Activated naive CD4-positive, alpha-beta T cell treated with Interleukin-2 at 50 U/mL for 16 hours (primary cell): ENCODE measurements at places on chromosomes 2 and 18.

DNA sequence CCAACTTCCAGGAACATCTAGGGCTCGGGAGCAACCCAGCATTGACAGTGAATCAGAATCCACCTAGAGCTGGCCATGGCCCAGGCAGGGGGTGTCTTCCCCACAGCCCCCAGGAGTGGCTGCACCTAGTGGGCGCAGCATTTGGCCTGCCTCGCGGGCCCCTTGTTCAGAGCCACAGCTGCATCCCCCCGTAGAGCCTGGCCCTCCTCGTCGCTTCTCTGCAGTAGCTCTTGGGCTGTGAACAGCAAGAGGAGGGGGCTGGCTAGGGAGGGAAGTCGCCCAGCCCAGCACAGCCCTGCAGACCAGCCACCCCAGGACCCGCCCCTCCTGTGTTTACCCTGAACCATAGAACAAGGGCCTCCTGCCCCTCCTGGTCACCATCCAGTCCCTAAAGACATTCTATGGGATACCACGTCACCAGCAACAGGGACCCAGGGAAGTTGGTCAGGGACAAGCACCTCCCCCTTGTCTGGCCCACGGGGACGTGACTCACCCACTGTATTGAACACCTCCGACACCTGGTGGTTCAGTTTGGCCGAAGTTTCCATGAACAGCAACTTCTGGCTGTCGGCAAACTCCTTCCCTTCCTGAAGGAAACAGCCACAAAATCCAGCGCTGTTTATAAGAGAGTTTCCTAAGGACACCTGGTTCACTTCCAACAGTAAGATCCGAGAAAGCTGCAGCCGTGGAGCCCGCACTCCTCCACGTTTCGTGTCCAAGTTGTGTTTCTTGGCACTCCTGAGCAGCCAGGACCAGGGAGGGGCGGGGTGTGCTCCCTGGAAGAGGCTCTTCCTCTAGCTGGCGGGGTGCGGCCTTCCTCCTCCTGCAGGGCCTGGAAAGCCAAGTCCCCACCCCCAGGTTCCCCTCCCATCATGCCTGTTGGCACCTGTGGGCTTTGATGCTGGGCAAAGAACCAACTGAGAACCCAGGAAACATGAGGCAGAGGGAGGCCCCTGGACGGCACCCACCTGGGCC lies 8.8 kb downstream of the PRLH start:
- DNase-seq, result no peak

DNA sequence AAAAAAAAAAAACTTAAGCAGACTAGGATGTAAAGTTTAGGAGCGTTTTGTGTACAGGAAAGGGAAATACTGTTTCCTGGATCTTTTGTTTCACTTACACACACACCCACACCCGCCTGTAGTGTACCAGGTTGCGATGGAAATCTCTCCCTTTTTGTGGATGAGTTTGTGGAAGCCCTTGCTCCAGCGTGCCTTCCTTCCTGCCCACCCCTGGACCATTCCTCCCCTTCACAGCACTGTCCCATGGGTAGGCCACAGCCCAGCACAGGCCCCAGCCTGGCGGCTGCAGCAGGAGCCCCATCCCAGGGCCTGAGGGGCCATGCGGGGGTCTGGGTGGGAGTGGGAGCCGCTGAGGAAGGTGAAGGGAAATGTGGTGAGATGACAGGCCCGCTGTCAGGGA lies 15.1 kb downstream of the MALL start:
- DNase-seq, result no peak

GRCh38 chr2:157922336-157922735 lies 46.2 kb upstream of the ACVR1 start:
- DNase-seq, result no peak

DNA sequence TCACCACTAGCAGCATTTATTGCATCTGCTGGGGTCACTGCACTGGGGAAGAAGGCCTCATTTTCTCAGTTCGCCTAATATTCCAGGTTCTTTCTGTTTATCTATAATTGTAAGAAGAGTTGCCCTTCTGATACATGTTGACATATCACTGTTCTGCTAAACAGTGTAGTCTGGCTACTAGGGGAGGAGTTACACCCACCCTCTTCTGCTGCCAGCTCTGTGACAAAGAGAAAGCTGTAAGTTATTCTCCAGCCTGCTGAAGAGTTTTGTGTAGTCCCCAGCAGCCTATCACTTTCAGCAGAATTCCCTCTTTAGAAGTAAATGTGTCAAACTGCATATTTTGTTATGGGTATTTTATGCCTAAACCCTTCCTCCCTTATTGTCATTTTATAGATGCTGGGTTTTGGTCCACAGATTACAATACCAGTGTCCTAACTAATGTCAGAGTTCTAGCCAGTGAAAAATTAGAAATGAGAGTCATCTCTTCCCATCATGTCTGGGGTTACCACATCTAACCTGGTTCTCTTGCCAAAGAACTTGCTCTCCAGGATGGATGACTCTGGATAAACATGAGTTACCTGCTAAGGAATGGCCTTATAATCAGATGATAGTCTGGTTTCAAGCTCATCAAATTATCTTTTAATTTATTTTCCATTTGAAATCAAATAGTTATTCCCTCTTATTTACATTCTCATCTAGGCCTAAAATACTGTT lies 5.6 kb upstream of the MBOAT2 start:
- no peak for DNase-seq

DNA sequence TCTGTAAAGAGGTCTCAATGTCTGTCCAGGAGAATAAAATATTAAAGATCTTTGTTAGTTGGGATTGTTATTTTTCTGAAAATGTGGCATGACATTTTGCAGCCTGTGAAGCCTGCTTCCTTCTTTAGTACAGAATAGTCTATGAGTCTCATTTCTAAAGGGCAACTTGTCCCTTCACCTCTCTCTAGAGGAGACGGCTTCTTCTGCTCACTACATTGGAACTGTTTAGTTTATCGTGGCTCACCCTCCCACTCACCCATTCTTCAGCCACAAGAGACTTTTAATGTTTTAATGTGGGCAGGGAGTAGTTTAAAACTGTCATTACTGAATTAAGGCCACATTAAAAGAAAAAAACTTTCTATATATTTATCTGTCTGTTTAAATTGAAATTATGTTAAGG lies 161.0 kb downstream of the BARD1 start:
- no peak for DNase-seq

DNA sequence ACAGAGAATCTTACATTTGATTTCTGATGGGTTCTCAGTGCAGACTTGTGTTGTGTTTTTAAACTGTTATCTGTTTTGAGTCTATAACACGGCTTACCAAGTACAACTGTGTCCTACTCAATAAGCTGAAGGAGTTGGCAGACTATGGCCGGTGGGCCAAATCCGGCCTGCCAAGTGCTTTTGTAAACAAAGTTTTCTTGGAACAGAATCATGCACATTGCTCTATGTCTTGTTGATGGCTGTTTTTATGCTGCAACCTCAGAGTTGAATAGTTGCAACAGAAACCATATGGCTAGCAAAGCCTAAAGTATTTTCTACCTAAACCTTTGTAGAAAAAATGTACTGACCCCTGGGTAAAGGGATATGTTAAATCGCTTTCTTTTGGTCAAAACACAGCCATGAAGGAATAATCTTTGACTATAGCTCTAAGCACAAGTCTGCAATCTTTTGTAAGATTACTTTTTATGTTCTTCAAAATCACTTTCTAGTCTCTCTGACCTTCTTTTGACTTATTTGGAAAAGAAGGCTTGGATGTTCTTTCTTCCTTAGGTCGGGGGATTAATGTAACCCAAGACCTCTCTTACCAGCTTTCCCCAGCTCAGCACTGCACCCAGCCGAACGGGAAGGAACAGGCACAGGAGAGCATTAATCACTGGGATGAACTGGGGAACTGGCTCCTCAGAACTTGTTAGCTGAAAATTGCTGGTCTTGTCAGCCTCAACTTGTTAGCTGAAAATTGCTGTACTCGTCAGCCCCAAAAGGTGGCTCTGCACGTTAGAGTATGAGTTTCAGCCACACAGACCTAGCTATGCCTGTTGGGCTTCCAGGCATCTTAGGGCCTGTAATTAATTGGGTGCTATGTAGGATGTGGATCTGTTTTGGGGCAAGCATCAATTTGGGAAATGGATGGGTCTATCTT lies 75.4 kb downstream of the CD8B2 start:
- no peak for DNase-seq

GRCh38 chr2:238846628-238847418 lies 1.1 kb upstream of the TWIST2 start:
- DNase-seq, result no peak

DNA sequence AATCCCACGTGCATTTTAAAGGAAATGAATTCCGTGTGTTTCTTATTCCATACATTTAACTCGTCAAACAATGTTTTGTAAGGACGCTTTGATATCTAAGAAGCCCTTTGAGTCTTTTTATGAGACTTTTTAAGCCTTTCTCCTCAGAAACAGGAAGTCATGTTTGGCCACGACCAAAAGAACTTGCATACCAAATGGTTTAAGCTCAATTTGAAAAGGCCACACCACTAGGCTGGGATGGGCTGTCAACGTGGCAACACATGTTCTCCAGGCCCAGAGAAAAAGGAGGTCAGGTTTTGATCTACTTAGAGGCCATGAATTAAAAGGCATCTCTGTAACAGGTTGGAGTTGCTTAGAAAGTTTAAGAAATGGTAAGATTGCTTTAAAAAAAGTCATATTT lies 441.8 kb downstream of the CMPK2 start:
- no peak for DNase-seq

- no peak for DNase-seq
These were observed 43.8 kb downstream of the ARL6IP6 start for GRCh38 chr2:152762202-152762601.

DNA sequence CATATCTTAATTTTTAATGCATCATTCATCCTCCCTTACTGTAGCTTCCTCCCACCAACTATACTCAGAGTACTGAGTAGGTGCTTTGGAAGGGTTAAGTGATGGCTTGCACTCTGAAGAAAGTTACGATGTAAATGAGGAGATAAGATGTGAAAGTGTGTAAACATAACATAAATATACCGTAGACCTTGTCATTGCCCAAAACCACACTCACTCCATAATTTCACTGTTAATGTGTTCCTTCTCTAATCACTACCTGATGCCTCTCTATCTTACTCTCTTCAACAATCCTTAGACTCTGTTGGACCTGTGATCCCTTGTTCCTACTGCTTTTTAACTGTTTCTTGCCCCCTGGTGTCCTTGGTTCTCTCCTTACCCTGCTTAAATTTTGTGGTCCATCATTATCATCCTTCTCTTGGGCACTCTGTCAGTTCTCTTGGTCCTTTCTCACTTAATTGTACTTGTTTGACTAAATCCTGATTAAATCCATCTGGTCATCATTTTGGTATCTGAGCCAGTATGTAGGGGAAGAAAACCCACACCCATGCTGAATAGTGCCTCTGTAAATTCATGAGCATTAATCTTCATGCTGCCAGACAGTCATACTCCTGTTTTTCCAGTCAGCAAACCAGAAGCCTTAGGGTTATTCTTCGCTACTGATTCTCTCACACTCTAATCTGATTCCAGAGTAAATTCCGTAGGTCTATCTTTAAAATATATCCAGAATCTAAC lies 45.0 kb downstream of the PMS1 start:
- DNase-seq, result no peak

DNA sequence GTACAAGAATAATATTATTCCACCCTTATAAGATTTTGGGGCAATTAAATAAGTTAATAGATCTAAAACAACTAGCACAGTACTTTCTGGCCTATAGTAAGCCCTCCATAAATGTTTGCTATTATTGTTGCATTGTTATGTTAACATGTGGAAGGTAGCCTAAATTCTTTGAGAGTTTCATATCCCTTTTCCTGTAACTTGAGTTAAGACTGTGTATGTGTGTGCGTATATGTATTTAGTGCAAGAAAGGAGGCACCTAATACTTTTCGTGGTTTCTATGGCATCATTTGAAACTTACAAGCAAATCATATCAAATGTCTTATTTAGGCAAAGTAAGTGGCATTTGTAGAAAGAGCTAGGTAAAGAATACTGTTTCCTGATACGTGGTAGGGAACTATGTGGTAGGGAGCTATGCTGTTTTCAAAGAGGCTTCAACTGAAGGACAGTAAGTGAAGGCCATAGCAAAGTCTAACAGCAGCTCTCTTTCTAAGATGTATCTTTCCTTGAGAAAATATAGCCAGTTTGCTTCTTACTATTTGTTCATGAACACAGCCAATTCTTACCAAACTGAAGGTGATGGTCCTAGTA lies 36.8 kb upstream of the C2orf74 start:
- DNase-seq, result no peak

DNA sequence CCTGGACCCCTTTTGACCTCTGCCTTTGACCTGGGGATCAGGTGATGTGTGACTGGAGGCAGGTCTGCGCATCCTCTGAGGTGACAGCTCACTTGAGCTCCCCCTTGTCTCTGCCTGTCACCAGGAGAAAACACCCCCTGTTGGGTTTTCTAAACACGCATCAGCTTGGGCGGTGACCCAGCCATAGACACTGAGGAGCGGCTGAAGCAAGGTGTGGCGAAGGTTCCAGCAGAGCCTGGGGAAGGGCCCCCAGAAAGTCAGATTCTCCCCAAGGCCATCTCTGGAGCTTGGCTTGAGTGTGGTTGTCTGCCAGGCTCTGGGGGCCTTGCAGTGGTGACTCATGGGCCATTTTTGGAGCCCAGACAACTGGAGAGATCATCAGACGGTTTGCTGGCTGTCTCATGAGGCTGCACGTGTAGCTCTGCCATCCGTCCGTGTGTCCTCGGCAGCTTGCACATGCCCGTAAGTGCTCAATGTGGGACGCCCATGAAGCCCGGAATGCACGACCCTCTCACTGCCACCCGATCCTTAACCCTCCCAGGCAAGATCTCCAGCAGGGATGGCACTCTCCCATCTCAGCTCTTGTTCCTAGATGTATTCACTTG lies 29.4 kb downstream of the SIX3 start:
- DNase-seq, result no peak

DNA sequence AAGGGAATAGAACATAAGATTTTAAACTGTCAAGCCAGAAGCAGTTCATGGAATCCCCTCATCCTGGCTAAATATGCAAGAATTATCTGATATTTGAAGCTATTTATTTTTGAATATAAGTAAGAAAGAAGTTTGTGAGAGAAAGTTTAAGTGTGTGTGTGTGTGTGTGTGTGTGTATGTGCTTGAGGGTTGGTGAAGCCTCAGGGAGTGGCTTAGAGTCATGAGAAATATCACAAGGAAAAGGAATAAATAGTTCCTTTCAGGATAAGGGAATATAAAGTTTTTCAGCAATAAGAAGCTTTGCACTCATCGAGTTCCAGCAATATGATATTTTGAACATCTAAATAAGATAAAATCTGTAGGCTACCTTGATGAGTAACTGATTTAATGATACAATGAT lies 359.6 kb downstream of the MEIS1 start:
- DNase-seq, result no peak

DNA sequence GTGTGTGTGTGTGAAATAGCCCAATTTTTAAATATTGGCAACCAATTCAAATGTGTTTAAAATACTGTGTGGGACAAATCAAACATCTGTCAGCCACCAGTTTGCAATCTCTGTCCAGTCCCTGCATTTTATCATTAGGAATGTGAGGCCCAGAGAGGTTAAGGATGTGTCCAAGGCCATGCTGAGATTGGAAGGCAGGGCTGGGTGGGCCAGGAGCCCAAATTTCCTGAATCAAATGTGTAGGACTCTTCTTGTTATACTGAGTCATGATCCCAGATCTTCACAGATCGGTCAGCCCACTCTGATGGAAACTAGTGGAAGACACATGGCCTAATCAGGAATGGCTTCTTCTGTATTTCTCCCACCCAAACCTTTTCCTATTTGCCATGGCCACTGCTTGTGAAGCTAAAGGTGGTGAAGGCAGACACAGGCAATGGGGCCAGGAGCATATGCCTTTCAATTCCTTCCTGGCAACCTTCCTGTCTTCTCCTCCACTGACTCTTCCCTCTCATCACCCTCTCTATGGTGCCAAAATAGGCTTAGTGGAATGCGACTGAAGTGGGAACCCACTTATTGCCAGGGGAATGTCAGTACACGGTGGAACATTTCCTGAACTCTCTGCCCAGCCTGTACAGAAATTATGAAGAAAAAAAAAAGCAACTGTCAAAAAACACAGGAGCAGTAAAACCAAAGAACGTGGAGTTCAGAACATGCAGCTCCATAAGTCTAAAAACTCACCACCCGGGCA lies 35.5 kb downstream of the ZEB2 start:
- DNase-seq, result no peak
